Activated effector memory CD4-positive, alpha-beta T cell treated with anti-CD3 and anti-CD28 coated beads, Interleukin-2, amount 50 U/mL, for 16 hours (primary cell): ENCODE measurements at places on chromosomes 16 and 17.

GRCh38 chr17:42819939-42820535, 4.0 kb downstream of the BECN1 start:
- DNase-seq: peak; percentile 88

DNA sequence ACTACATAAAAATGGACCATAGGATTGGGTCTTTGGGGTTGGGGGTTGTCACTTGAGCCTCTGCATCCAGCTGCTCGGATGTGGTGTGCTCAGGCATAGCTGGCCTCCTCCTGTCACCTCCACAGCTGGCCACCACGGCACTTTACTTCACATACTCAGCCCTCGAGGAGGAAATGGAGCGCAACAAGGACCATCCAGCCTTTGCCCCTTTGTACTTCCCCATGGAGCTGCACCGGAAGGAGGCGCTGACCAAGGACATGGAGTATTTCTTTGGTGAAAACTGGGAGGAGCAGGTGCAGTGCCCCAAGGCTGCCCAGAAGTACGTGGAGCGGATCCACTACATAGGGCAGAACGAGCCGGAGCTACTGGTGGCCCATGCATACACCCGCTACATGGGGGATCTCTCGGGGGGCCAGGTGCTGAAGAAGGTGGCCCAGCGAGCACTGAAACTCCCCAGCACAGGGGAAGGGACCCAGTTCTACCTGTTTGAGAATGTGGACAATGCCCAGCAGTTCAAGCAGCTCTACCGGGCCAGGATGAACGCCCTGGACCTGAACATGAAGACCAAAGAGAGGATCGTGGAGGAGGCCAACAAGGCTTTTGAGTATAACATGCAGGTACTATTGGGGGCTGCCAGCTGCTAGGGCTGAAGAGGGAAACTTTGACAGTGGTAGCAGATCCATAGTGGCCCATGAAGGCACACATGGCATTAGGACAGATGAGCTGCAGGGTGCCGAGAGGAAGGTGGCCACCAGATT, 30.8 kb downstream of the CDIP1 start:
- DNase-seq: no peak

- no peak for DNase-seq
These were observed 22.1 kb upstream of the GNA13 start for GRCh38 chr17:65078441-65079160.

GRCh38 chr17:41593306-41593981, 6.7 kb upstream of the KRT14 start:
- peak; percentile 37 for DNase-seq

- DNase-seq: peak; percentile 84
These were observed 52.5 kb downstream of the ZFPM1 start for GRCh38 chr16:88505405-88506082.

- no peak for DNase-seq
These were observed 3.0 kb upstream of the KRT15 start for GRCh38 chr17:41521574-41522261.

DNA sequence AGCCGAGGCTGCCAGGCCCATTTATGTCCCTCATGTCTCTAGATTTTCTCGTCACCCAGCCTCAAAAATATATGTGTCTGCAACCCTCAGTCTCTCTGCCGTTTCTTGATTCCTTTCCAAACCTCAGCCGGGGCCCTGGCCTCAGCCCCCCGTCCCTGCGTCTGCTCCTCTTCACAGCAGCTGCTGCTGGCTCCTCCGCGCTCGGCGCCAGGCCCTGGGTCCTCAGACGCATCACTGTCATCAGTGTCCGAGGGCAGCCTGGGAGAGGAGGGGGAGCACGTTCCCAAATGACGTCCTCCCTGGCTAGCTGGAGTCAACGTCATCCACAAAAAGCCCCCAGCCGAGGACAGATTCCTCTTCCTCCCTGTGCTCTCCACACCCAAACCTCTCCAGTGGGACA, 2.3 kb downstream of the TSR3 start:
- no peak for DNase-seq

GRCh38 chr17:43664096-43664495, 2.4 kb upstream of the MEOX1 start:
- DNase-seq: no peak

- DNase-seq: peak; percentile 52
These were observed 5.8 kb downstream of the IRX3 start for GRCh38 chr16:54280751-54281150.

DNA sequence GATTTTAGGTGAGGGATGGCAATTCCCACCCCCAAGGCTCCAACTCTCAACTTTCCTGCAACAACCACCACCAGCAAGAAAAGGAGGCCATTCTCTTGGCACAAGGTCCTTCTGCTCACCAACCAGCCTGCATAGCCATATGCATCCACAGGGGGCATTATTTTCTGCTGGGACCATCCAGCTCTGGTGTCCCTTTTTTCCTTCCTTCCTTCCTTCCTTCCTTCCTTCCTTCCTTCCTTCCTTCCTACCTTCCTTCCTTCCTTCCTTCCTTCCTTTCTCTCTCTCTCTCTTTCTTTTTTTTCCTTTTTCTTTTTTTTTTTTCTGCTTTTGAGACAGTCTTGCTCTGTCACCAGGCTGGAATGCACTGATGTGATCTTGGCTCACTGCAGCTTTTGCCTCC, 21.1 kb upstream of the COX10 start:
- no peak for DNase-seq

- no peak for DNase-seq
These were observed 129.9 kb upstream of the ZFHX3 start for GRCh38 chr16:73177729-73178295.

- no peak for DNase-seq
These were observed 148.1 kb downstream of the KCNJ2 start for GRCh38 chr17:70317421-70317820.

DNA sequence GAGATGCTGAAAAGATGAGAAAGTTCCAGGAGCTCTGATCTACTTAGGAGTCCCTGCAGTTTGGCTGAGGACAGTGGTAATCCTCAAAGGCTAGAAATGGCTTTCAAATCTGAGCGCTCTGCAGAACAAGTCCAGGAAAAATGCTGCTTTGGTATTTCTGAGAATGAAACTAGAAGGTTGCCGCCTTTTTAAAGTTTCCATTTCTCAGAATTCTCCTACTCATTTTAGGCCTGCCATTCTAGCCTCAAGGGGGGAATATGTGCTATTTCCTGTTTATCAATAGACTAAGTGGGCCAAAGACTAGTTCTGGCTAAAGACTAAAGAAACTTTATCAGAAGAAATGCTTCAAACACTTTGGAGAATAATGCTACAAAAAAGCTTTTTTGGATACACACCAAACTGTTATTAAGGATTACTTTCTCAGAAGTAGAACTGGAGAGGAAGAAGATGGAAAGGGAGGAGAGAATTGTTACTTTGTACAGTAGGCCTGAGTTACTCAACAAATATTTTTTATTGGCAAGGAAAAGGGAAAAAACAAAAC, at the start of gene SLFN12L:
SLFN12L (minus strand) TSS at position 78 of the 541 bp plus-strand sequence. CDS start 15,314 bp downstream, outside the sequence.
- DNase-seq: peak; percentile 66

- DNase-seq: no peak
These were observed 39.2 kb downstream of the CCDC42 start for GRCh38 chr17:8705427-8705826.

- DNase-seq: no peak
These were observed 4.7 kb upstream of the WDR24 start for GRCh38 chr16:694863-695354.

DNA sequence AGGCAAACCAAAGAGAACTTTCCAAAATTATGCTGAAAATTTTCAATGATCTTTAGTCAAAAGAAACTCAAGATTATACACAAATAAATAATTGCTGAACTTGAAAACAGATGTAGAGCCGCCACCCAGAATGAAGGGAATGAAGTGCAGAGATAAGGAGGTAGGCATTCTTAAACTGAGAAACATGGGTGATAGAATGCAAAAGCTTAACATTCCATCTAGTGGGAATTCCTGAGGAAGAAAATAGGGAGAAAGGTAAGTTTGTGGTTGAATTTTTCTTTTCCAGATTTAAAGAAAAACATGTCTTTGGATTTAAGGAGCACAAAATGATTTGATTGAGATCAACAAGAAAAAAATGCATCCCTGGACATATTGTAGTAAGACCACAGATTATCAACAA, 108.3 kb downstream of the ELAC2 start:
- DNase-seq: no peak

DNA sequence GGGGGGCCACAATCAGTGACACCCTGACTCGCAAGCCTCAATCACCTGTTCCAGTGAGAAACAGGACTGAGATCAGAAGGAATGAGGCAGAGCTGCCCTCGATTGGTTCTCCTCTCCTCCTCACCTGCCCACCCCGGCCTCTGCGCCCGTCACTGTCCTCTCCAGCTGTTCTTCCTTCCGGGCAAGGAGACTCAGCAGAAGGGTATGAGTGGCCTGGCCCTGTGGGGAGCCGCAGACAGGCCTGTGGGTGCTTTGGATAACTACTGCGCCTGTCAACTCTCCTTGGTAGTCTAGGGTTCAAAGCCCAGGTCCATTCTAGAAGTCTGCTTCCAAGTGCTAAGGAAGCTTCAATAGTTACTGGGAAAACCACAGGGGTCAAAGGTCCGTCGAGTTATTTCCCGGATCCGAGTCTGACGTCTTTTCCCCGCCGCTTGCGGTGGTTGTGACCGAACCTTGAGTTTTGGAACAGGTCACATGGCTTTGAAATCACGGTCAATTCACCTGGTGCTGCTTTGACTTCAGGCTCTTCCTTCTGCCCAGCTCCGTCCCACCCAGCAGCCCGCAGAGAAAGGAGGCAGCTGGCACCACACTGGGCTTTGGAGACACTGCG, 8.3 kb downstream of the CARD14 start:
- no peak for DNase-seq

DNA sequence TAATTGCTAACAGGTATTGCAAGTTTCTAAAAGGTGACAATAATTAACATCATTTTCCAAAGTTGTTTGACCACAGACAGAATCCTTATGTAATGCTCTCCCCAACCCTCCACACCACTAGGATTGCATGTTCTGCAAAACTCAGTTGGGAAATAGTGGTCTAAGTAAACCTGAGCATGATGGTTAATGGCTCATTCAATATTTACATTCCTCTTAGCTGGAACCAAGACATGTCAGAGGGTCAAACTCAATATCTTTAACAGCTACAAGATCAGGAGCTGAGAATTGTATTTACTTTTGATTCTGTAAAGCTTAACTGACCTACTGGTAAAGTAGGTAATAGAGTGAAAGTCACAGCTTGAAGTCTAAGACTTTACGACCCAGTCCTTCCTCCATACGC, 10.2 kb downstream of the MFSD6L start:
- DNase-seq: no peak

DNA sequence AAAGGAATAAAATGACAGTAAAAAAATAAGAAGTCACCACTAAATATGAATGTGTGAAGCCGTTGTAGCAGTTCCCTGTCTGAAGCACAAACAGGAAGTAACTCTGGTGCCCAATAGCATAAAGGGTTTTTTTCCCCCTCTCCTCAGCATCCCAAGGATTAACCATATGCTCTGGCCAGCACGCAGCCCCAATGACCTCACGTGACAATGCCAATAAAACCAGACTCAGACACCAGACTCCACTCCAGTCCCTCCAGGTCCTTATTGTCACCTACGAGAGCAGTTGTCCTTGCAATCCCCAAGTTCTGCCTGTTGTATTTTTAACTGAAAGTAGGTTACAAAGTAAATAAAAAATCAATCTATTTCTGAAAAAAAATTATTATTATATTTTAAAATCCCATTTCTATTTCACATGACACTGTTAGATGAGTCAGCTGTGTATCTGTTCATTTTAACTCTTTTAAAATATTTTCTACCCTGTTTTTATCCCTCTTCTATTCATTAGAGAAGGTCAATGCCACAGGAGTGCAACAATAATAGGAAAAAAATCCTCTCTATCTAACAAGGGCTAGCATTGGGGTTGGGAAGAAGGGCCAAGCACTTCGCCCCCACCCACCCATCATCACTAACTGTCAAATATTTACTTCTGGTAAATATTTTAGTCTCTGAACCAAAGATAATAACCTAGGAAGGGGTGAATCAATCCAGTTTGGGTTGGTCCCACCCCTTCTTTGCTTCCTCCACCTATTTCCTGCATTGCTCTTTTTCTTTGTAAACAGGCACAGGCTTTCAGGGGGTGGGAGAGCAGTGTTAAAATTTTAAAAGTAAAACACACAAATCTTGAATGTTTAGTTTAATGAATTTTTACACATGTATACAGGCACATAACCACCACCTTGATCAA, 6.6 kb downstream of the PRAC1 start:
- no peak for DNase-seq

GRCh38 chr16:1543085-1543896, 9.8 kb downstream of the TMEM204 start:
- DNase-seq: peak; percentile 85

GRCh38 chr16:56072096-56072495, 119.2 kb upstream of the GNAO1 start:
- DNase-seq: no peak

DNA sequence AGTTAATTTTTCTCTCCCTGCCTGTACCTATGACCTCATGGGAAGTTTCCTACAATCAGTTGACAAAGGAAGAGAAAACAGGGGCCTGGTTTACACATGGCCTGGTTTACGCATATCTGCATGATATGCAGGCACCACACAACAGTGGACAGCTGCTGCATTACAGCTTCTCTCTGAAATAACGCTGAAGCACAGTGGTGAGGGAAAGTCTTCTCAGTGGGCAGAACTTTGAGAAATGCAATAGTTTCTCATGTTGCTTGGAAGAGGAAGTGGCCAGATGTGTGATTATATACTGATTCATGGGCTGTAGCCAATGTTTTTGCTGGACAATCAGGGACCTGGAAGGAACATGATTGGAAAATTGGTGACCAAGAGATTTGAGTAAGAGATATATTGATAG, 324.1 kb upstream of the GOT2 start:
- DNase-seq: no peak

DNA sequence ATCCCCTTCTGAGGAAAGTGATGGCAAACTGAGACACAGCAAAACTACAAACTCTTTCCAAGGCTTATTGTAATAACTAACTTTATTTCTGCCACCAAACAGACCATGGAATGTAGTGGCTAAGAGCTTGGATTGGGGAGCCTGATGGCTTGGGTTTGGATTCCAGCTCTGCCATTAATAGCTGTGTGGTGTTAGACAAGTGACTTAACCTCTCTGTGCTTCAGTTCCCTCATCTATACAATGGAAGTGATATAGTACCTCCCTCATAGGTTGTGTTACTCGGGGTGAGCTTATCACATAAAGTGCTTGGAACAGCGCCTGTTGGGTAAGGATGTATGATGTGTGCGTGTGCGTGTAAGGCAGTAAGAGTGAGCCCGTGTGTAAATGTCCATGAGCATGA, 5.9 kb upstream of the RNF112 start:
- no peak for DNase-seq

DNA sequence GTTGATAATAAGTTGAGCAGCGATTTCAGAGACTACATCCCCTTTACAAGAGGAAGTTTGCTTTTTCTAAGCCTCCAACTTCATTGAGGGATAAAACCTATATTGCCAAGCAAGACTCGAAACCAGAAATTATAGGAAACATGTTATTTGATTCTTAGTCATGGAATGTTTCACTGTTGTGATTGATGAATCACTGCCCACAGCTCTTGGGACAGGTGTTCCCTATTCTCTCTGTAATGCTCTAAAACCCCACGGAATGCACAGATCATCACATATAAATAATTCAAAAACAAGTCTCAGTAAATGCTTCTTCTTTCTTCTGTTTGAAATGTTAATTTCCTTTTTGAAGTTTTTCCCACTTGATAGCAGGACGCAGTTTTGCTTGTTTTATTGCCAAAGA, 809.5 kb upstream of the GOT2 start:
- no peak for DNase-seq
